ENCODE measurements at places on chromosomes 7 and 10. TPM values are rescaled to one million over a fixed set of nuclear protein-coding genes. Genes with fewer than 3 reads are reported as not detected.

The IFIT1B gene
- not detected for total RNA-seq

The CCM2 gene
- 48.1 TPM for total RNA-seq

The LRRC18 gene
- not detected for total RNA-seq

The SFMBT2 gene
- 0.07 TPM for total RNA-seq

The SSC4D gene
- total RNA-seq = 3.5 TPM

The ASB10 gene
- not detected for total RNA-seq

The OR9A2 gene
- total RNA-seq = not detected

The SFRP5 gene
- not detected for total RNA-seq

The CLDN15 gene
- total RNA-seq = 16.0 TPM

The INMT gene
- not detected for total RNA-seq

The GPR158 gene
- 9.0 TPM for total RNA-seq

The PRLHR gene
- not detected for total RNA-seq

The NKX2-3 gene
- not detected for total RNA-seq

The SPDYE1 gene
- total RNA-seq = not detected

The CTAGE4 gene
- 5.8 TPM for total RNA-seq

The KCND2 gene
- 0.72 TPM for total RNA-seq

The WNT2 gene
- not detected for total RNA-seq

The BMPR1A gene
- 20.9 TPM for total RNA-seq

The TCERG1L gene
- not detected for total RNA-seq

The ANXA8L1 gene
- 185 TPM for total RNA-seq

The RET gene
- not detected for total RNA-seq

The PPP1R17 gene
- total RNA-seq = not detected

The DYNC1I1 gene
- total RNA-seq = not detected

The TIAL1 gene
- total RNA-seq = 81.4 TPM

The NPTX2 gene
- not detected for total RNA-seq

The SH3PXD2A gene
- 12.5 TPM for total RNA-seq

The CAMK2B gene
- 0.15 TPM for total RNA-seq

The AGMO gene
- not detected for total RNA-seq

The COL1A2 gene
- total RNA-seq = not detected

The BHLHA15 gene
- total RNA-seq = 0.79 TPM

The NKX1-2 gene
- total RNA-seq = 2.9 TPM

The AKR1C1 gene
- total RNA-seq = 1,313 TPM

The LIPK gene
- total RNA-seq = not detected

The RBM20 gene
- 0.11 TPM for total RNA-seq

The BAIAP2L1 gene
- 89.4 TPM for total RNA-seq

The C10orf62 gene
- 0.45 TPM for total RNA-seq

The GPR37 gene
- 1.8 TPM for total RNA-seq

The CDK13 gene
- total RNA-seq = 80.9 TPM

The CLDN3 gene
- 31.3 TPM for total RNA-seq

The PPP3CB gene
- total RNA-seq = 34.0 TPM

The MAGI2 gene
- total RNA-seq = 1.6 TPM

The PNLIPRP3 gene
- total RNA-seq = not detected

The CPA2 gene
- not detected for total RNA-seq

The PKD1L1 gene
- 0.08 TPM for total RNA-seq

The EXOC6 gene
- total RNA-seq = 12.5 TPM

The ADAP1 gene
- 73.9 TPM for total RNA-seq

The GBX1 gene
- not detected for total RNA-seq
